Urinary bladder (tissue), 4 donors: ENCODE measurements at places on chromosomes 3 and 15. TPM values are rescaled to one million over a fixed set of nuclear protein-coding genes. Genes with fewer than 3 reads are reported as not detected.

Gene PFKFB4
- 2.4 TPM for polyA plus RNA-seq

Gene GABPB1
- 10.0 TPM for polyA plus RNA-seq

DNA sequence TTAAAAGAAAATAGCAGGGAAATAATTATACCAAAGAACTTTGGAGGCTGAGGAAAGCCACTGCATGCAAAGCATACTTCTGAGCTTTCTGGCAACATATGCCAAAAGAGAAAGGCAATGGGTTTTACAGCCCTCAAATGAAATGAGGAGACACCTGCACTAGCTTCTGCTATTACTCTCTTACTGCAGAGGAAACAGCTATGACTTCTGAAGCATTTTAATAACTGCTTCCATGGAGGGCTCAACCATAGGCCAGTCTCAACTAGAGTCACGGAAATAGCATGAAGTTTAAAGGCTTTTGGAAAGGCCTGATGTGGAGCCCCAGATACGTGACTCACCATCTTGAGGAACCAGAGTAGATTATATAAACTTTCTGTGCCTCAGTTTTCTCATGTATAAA is 114.8 kb downstream of the OXNAD1 start:
- no peak for DNase-seq

- no peak for DNase-seq
Observed at GRCh38 chr15:55652359-55652758, 64.2 kb upstream of the PYGO1 start.
